ENCODE measurements at places on chromosomes 4 and X.
A peak's percentile ranks its signal among the peaks of the same experiment; 100 is the strongest.

- no peak for DNase-seq
These were observed 135.9 kb upstream of the EOLA2 start for GRCh38 chrX:150074175-150074574.

GRCh38 chrX:130984782-130985181 lies 73.4 kb upstream of the ARHGAP36 start:
- DNase-seq: no peak

GRCh38 chrX:32293962-32294700 lies 917.2 kb downstream of the DMD start:
- DNase-seq: no peak

GRCh38 chr4:41072021-41072777 lies 142.1 kb downstream of the APBB2 start:
- peak; percentile 34 for DNase-seq

GRCh38 chrX:103585411-103586313 lies at the start of gene TCEAL4:
Gene TCEAL4, plus strand, starts transcription at chrX:103585515. Its CDS starts 1,161 bp downstream, at chrX:103586676.
- DNase-seq: peak; percentile 72

GRCh38 chrX:13001961-13002671 lies 27.2 kb downstream of the TMSB4X start:
- DNase-seq: no peak

DNA sequence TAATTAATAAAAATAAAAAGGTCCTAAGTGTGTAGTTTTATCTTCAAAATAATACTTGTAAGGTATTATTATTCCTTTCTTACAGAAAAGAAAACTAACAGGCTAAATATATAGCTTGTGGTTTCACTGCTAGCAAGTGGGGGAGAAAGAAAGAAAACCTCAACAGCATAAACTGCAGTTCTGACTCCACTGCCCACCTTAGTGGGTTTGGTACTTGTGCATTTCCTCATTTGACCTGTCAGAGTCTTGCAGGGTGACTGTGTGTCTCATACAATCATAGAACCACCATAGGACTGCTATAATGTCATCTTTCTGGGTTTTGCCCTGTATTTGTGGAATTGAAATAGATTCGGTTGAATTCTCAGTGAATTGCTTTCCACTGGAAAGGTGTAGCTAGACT lies 94.7 kb upstream of the PUDP start:
- DNase-seq: no peak

DNA sequence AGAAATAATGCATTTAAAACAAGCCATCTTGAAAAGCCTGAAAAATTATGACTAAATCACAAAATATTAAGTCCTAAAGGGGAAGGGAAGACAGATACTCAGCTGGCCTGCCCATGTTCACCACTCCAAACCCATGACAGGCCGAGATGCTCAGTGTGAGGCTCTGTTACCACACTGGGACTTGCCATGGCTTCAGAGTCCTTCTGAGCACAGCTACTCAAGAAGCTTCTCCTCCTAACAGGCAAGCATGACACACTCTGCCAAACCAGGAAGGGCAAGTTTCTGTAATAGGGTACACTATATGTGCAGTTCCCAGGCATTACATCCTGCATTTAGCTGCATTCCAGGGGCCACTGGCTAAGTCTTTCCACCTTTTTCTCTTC lies 34.0 kb upstream of the CYBB start:
- DNase-seq: no peak

DNA sequence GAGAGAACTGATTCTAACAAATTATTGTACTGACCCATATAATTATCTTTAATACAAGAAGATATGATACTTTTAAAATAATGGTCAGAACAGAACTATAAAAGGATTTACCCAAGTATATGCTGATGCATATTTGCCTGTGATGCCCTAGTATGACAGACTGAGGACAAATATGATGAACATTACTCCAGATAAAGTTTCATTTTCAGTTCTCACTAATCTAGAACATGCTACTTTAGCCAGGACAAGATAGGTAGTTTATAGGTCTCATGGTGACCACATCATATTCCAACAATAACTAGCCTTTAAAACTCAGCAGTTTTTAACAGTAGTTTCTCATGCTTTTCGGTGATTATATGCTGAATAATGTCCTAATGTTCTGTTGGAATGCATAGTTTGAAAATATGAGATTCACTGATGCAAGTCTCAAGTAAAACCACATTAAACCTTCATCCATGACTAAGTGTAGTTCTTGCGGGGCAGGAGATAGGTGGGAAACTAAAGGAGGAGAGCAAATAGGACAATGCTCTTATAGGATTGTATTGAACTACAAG lies 295.2 kb upstream of the AGA start:
- DNase-seq: no peak

- DNase-seq: no peak
These were observed 278.9 kb upstream of the SFRP2 start for GRCh38 chr4:154067786-154068185.

DNA sequence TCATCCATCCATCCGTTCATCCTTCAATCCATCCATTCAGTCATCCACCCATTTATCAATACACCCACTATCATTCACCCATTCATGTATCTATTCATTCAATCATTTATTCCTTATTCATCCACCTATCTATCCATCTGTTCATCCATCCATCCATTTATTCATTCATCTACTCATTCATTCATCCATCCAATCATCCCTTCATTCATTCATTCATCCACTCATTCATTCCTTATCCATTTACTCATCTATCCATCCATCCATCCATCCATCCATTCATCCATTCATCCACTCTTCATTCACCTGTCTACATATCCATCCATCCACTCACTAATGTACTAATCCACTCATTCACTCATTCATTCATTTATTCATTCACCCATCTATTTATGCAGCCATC lies 9.5 kb downstream of the P2RY8 start:
- DNase-seq: no peak

DNA sequence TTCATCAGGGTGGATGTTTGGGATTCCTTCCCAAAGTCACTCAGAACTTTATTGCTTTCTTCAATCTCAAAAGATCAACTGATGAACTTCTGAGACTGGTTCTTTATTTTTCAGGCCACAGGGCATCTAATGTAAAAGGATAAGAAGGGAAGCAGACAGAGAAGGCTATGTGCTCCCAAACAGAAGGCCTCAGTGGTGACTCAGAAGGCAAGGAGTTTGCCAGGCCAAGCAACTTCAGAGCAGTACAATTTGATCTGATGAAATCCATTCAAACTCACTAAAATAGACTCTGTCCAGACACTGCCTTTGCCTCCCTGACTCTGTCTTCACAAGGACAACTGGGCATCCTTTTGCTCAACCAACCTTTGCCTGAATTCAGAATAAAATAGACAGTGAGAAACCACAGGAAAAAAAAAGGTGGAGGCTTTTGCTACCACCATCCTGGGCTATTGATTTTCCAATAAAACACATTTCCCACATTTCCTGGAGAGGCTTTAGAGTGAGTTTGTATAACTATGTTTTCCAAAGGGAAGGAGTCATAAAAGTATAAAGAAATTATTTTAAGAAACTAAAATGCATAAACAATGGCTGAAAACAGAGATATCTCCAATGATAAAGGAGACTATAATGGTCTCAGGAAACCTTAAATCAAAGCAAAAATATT lies 55.2 kb downstream of the ARHGEF6 start:
- DNase-seq: no peak

- DNase-seq: peak; percentile 50
These were observed 9.0 kb upstream of the SLC26A1 start for GRCh38 chr4:1002131-1002630.

GRCh38 chr4:73683033-73683432 lies 57.3 kb upstream of the CXCL8 start:
- no peak for DNase-seq

DNA sequence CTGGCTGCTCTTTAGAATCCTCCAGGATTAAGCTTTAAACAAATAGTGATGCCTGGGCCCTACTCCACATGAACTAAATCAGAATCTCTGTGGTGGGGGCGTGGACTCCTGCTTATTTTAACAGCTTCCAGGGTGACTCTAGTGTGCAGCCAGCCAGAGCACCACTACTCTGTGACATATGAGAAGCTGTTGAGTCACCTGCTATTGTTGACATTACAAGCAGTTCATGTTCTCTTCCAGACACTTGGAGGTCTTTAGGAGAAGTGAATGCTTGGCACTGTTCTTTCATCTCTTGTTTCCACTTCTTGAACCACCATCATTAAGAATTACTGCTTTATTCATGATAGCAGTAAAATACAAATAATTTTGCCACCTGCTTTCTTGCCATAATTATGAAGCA lies 426 bp upstream of the C4orf51 start:
- DNase-seq: peak; percentile 95

DNA sequence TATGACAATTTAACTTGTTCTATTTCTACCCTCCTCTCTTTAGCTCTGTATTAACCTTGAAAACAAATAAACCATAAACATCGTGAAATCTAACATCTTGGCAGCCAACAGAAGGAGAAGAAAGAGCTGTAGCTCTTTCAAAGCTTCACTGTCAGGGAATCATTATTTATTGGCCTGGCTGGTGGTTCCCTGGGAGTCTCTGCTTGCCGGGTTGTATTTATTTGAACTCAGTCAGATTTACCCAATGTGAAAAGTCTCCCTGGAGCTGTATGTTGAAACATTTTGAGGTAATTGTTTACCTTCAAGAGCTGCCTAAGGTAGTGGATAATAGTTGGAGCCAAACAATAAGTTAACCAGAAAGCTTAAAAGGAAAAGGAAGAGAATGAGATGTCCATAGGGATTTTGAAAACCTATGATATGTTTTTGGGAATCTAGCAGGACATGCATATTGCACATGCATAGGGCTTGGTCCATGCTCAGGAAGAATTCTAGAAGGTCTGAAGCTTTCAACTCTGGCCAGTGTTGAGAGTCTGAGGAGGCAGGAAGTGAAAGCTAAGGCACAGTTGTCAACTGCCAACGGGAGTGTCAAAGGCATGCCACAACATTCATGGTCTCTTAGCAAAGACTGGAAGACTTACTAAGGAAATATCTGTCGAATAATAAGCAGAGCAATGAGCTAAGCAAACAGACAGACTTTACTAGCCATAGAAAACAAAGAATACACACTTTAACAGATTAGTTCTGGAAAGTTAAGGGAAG lies 621.6 kb downstream of the PCDH7 start:
- no peak for DNase-seq

- peak; percentile 2 for DNase-seq
These were observed 81.2 kb upstream of the GPM6B start for GRCh38 chrX:13898083-13898482.

GRCh38 chr4:168028568-168028967 lies 63.8 kb upstream of the ANXA10 start:
- DNase-seq: no peak

GRCh38 chrX:41055740-41056139 lies 29.5 kb upstream of the USP9X start:
- no peak for DNase-seq

- DNase-seq: peak; percentile 74
These were observed 1.7 kb downstream of the FRAS1 start for GRCh38 chr4:78058591-78059523.

- DNase-seq: no peak
These were observed 11.7 kb downstream of the MMRN1 start for GRCh38 chr4:89906316-89906715.

- DNase-seq: no peak
These were observed 10.3 kb downstream of the EGFL6 start for GRCh38 chrX:13579661-13580060.

- DNase-seq: no peak
These were observed 40.1 kb downstream of the DDX3X start for GRCh38 chrX:41373989-41374606.

- no peak for DNase-seq
These were observed 315.8 kb upstream of the TEX13C start for GRCh38 chrX:125003746-125004446.

- peak; percentile 93 for DNase-seq
These were observed 70.1 kb upstream of the ENPP6 start for GRCh38 chr4:184287697-184288255.

DNA sequence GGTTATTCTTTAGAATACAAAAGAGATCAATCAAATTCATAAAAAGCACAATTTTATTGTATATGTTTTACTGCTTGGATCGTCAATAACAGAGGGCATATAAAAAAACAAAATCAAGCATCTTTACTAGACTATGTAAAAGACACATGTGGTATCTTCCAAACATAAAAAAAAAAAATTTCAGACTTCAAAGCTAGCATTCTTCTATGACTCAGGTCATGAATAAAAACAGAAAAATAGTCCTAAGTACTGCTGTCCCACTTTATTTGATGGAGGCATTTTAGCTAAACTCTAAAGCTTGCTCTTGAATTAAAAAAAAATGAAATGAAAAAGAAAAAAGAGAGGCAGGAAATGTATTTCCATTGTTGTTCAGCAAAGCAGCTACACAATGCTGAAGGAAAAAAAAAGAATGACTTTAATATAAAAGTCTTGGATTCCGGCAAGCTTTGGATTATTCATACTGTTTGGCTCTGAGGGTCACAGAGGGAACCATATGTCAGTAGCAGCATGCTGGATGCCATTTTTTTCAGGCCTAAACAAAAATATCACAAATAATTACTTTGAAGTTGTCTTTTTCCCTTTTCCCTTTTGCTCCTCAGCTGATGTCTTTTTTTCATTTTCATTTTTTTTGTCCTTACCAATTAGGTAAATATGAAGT lies 249.1 kb upstream of the DIAPH2 start:
- no peak for DNase-seq

DNA sequence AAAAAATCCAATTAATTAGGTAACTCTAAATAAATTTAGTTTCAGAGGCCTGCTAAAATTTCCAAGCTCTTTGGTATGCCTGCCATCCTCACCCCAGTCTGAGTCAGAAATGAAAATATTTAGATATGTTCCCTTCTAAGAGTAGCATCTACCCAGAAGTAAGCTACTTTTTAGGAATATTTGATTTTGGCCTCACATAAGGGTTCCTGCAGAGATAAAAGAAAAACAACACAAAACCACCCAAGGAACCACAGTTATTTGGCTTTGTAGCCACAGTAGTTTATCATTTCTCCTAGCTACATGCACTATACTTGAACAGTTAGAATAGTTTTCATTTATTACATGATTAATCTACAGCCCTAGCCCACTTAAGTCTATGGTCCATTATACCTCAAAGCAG lies 192.6 kb upstream of the FAM241A start:
- no peak for DNase-seq

DNA sequence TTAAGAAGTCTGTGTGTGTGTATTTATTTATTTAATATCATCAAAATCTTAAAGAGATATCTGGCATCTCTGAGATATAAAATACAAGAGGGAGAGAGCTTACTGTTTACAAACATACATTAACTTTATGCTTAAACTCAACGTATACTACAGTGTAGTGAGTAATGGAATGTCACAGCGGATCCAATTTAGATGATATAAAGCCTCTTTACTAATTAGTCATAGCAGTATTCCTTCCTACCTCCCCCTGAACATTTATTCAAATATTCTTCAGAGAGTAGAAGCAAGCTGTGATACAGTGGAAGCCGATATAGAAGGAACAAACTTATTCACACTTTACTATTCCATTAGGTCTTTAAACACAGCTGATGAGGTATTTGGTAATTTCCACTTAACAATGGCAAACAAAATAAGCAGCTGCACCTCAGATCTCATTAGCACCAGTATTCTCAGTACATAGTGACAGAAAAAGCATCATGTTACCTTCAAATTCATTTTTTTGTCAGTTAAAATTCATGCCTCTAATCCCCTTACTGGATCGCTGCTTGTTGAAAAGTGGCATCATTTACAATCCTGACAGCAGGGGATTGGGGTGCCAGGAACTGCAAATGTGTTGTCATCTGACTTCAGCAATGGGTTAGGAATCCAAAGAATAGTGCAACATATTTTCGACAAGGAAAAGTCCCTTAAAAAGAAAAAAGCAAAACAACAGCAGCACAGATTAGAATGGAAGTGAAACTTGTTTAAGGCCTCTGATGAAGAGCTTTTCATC lies 658.7 kb upstream of the EPHA5 start:
- DNase-seq: no peak

Data from thyroid gland (tissue), 4 donors.